GM04504 (cell line): ENCODE measurements at places on chromosomes 2 and 18.

- DNase-seq: no peak
Observed at GRCh38 chr2:161104054-161104553, 56.1 kb upstream of the TANK start.

DNA sequence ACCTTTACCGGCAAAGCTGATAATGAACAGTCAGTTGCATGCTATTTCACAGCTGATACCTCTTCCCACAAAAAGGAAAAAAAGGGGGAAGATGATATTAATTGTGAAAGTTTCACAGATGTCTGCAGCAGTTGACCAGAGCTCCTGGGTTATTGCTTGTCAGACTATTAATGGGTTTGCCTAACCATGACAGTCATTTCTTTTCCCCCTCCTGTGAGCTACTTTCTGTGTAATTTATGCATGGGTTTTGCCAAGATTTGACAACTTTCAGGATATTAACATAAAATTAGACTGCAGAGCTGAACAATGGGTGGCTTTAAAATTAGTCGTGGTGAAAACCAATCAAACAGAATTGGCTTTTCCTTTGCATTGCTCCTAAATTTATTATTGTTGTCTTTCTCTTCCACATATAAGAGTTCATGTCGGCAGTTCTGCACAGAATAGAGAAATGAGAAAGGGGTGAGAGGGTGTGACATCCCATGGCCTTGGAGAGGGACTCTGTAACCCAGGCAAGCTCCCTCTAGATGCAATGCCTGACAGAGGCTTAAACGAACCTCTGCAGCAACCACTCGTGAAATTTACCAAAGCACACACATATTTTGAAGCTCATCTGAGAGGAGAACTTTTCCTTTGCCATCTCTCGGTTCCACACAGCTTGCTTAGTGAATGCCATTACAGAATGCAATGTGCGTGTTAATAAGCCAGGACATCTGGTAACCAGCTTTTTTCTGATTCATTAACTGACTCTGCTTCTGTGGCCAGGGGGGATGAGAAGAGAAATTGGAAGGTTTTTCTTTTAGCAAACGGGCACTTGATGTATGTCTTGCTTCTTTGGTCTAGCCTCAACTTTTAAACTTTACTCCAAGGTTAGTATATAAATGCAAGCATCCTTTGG lies 82.2 kb upstream of the ITGA4 start:
- peak; percentile 63 for DNase-seq

DNA sequence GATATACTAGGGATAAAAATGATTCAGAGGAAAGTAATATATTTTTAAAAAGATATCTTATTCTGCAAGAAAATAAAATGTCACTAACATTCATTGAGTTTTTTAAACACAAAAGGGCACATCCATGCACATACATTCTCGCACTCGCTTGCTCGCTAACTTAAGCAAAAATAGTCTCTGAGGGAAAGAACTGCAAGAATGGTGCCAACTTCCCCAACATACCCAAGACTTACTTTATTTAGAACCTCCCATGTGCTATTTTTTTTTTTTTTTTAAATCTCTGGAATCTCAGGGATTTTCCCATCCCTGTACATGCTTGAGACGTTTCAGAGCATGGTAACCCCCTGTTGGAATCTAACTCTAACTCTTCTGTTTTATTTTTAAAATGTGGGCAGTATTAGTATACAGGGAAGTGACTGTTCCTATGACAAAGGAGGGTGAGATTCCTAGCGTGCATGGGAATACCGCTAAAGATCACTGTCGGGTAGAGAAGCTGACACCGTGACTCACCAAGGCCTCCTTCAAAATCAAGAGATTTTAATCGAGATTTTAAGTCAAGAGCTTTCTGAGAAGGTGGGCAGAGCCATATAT lies 187.9 kb upstream of the ZEB2 start:
- no peak for DNase-seq

- no peak for DNase-seq
Observed at GRCh38 chr2:26196683-26197418, 24.0 kb downstream of the GAREM2 start.

GRCh38 chr2:171800639-171801038 lies 93.4 kb downstream of the SLC25A12 start:
- no peak for DNase-seq

- no peak for DNase-seq
Observed at GRCh38 chr2:16067866-16068551, 127.7 kb downstream of the MYCN start.

DNA sequence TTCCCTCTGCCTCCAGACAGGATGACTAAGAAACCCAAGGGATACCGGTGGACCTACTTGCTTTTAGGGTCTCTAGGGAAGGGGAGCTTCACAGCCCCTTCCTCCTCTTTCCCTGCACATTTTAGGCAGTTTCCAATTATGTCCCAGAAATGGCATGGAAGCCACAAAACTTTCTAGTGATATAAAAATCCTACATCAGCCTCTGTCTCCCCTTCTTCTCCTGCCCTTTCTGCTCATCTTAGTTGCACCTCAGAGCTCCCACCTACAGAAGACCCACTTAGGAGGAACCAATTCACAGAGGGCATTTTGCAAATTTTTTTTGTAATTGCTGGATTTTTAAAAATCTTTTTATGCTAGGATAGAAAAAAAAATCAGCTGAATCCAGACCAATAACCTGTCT lies 263.1 kb downstream of the TNS1 start:
- DNase-seq: no peak

GRCh38 chr2:11753886-11754699 lies 7.7 kb downstream of the LPIN1 start:
- no peak for DNase-seq

GRCh38 chr18:12305930-12306629 lies 2.0 kb upstream of the TUBB6 start:
- no peak for DNase-seq

- peak; percentile 5 for DNase-seq
Observed at GRCh38 chr18:61676773-61677434, 215.9 kb downstream of the RNF152 start.

DNA sequence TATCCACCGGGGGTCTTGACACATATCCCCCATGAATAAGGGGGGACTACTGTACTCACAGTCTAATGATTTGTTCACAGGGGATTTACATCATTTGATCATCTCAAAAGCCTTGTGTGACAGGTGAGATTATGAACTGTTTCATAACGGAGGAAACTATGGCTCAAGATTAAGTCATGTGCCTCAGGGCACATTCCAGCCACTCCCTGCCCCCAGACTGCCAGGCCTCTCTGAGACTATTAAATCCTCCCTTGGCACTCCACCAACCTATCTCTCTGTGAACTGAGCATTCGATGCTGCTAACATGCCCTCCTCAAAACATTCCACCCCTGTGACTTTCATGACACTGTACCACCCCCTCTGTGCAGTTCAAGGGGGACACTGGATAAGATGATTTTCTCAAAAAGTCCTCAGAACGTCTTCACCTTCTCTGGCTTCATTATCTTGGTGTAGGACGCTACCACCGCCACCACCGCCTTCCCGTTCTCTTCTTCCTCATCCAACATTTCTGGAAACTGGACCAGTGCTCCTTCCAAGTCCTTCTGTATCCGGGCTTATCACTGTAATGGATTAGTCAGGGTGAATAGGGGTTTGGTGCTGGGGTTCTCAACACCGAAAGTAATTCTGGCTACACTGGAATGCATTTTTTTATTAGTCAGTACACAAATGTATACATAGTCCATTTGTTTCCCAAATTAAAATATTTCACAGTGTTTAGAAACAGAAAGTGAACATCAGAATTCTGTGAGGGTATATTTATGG lies 169.6 kb downstream of the KCNS3 start:
- DNase-seq: peak; percentile 59

GRCh38 chr2:131154071-131154531 lies 49.0 kb downstream of the PLEKHB2 start:
- peak; percentile 20 for DNase-seq

DNA sequence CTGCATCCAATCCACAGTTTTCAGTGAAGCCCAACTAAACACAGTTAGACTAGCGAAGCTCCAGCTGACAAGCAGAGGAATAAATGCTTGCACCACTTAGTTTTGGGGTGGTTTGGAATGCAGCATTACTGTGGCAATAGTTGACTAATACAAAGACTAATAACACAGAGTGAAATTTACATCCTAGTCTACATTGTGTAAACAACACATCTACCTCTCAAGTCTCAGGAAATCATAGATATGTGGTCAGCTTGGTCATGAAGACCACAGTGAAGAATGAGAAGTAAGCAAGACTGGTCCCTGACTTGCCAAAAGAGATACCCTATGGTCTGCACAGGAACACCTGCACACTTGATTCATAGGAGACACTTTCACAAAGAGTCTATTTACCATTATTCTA lies 155.1 kb upstream of the TANK start:
- no peak for DNase-seq

- DNase-seq: no peak
Observed at GRCh38 chr2:211503856-211504255, 947.5 kb downstream of the CPS1 start.

GRCh38 chr2:234770031-234770506 lies 181.7 kb upstream of the SH3BP4 start:
- DNase-seq: no peak

- no peak for DNase-seq
Observed at GRCh38 chr2:96859099-96859649, 1.4 kb upstream of the ANKRD39 start.

DNA sequence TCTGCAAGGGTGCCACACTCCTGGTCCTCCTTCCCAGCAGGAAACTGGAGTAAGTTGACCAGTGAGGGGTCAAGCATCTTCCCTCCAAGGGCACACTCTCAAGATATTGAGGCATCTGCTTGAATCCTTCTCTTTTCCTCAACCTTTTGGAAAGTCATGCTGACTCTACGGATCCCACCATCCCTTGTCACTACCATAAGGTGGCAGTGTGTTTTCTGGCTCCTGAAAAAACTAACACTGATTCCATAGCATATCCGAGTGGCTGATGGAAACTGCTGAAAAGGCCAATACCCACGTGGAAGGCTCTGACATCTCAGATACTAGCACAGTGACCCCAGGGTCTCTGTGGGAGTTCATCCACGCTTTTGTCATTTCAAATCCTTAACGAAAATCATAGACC lies 37.1 kb downstream of the GPR45 start:
- no peak for DNase-seq

- DNase-seq: no peak
Observed at GRCh38 chr2:128279786-128280157, 38.9 kb downstream of the HS6ST1 start.

DNA sequence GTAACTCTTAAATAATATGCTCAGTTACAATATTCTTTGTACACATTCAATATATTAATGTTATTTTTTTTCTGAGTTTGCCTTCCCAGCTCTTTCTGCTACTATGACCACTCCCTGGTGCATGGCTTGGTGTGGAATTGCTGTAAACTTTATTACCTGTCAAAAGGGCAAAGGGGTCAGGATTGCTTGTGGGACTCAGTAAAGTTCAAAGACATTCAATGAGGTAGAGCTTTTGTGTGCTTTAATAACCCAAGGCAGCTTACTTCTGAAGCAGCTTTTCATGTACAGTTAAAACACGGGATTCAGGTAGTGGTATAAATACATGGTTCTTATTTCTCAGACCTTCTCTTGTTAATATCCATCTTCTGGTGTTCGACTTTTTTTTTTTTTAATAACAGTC lies 132.8 kb downstream of the MEIS1 start:
- DNase-seq: no peak

DNA sequence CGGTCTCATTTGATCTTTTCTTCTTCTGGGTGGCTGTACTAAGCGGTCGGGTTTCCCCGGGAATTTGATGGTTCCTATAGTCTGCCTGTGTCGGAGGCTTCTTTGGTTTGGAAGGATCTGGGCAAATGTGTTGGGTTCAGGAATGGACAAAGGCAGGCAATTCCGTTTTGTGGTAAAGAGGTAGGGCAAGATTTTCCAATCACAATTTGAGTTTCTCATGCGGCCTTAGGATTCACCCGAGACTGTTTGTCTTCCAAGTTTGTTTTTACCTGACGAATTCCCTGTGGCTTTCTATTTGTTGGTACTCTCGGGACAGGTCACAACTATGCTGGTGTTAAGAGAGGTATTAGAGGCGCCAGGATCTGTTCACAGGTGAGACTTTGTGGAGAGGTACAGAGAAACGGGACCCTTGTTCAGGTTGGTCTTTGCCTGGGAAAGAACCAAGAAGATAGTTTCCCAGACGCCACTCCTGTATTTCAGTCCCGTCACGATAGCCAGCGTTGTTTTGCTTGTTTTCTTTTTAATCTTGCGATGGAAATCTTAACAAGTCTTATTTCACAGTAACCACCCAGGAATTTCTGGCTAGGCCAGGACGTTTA lies 3.0 kb downstream of the SP5 start:
- no peak for DNase-seq

GRCh38 chr2:209094221-209094620 lies 329.6 kb upstream of the MAP2 start:
- no peak for DNase-seq

GRCh38 chr2:3108710-3109702 lies 268.6 kb downstream of the EIPR1 start:
- DNase-seq: no peak

GRCh38 chr2:138831691-138832090 lies 51.5 kb upstream of the NXPH2 start:
- no peak for DNase-seq

GRCh38 chr2:157747695-157748370 lies 119.2 kb upstream of the ACVR1C start:
- peak; percentile 72 for DNase-seq

DNA sequence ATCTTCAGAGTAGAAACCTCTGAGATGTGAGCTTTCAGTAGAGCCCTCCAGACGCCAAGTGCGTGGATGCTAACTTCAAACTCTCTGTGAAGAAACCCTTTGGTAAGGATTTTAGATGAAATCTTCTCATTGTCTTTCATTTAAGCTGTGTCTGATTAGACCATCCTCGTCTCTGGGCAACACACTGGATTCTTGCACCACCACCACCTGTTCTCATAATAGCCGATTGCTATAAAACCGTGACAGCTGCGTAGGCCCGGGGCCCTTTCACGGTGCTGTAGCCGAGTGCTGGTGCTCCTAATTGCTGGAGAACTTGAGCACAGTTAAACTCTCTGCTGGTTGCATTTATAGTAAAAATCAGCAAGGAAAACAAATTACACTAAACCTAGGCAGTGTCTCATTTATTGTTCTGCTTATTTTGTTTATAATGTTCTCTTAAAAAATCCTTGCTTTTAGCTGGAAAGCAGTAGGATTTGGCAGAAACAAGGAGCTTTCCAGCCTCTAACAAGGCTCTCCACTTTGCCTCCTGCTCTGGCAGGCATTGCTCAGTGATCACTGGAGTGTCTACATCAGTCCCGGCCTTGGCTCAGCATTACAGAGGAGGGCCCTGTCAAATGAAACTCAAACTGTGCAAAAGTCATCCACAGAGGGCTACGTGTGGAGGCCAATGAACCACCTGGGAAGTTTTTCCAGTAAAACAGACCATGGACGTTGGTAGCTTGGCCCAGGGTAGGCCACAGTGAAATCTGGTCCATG lies 40.9 kb upstream of the MBP start:
- no peak for DNase-seq
